ENCODE measurements at places on chromosomes 4 and X.

DNA sequence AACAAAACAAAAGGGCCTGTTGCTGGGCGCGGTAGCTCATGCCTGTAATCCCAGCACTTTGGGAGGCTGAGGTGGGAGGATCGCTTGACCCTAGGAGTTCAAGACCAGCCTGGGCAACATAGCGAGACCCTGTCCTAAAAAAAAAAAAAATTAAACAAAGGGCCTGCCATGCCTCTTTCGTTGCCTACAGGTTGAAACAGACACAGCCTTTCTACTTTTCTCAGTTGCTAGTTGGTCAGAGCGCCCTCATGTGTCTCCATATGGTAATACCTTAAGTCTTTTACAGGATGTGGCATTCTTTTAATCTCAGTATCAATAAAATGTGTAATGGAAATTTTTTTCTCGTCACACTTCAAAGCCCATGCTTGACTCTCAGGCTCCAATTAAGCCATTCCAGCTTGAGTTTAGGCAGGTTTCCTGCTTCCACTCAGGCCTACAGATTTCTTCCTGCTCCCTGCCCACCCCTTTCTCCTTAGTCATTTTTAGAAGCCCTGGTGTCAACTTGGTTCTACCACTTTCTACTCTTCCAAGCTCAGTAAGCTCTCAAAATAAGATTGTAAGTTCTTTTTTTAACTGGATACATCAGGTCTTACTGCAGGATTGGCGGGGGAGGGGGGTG, 4.6 kb upstream of the SOWAHD start:
- DNase-seq = peak; percentile 7

DNA sequence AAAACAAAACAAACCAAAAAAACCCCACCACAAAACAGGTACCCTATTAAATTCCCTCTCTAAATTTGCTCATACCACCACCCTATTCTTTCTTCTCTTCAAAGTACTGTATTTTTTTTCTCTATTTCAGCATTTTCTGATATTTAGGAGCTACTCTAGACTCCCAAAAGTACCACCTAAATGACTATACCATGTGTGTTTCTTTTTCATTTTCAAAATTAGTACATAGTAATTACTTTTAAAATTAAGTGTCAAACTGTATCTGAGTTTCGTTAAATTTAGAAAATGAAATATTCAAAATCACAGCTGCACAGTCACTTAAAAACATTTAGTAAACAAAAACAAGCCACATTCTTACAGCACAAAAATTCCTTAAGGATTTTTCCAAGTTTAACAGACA, 161.7 kb downstream of the FBXW7 start:
- DNase-seq = no peak

- DNase-seq = no peak
These were observed 134.3 kb downstream of the TEX11 start for GRCh38 chrX:70774223-70774622.

DNA sequence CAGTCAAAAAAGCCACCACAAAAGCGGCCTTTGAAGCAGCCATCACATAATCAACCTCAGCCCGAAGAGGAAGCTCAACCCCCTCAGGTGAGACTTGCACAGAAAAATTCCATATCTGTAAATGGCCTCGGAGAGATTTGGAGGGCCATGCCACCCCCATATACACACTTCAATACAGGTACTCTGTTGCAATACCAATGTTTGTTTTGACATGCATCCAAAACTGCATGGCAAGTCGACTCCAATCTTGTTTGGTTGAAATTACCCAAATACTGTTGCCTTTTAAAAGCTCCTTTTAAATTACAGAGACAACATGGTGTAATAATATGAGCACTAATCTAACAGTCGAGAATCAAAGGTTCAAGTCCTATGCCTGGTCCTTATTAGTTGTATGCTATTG, 5.9 kb downstream of the ENAM start:
- DNase-seq = no peak

DNA sequence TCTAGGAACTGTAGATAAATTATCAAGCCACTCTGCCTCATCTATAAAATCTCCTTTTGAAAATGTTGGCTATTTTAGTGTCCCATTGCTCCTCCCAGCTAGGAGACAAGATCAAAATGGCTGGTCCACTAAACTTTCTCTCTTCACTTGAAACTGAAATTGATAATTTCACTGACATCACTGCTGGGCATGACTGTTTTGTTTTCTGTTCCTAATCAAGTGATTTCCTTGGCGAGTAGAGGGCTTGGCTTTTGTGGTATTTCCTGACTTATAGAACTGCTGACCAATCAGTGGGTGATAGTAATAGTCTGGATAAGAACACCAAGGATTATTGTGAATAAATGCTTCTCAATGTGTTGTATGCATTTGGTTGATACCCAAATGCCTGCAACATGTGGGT, 2152.9 kb downstream of the ARAP2 start:
- no peak for DNase-seq

DNA sequence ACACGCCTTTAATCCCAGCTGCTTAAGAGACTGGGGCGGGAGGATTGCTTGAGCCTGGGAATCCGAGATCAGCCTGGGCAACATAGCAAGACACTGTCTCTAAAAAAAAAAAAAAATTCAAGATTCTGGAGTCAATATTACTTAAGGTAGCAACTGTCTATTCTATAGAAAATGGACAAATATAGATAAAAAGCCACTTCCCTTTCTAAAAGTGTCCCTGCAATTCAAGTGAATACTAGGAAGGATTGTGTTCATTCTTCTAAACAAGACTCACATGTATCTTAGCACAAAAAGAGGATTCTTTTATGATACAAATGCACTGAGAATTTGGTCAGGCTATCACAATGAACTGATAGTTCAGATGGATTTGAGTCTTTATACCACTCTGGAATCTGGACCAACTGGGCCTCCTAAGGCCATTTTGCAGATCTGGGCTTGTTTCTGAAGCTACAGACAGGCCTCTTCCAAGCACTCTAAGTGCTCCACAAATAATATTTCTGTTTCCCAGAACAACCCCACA, 7.0 kb downstream of the PKD2 start:
- DNase-seq = no peak

GRCh38 chr4:169117591-169118081, 107.6 kb upstream of the CBR4 start:
- DNase-seq = no peak

GRCh38 chr4:146236216-146236615, 21.9 kb downstream of the REELD1 start:
- DNase-seq = no peak

DNA sequence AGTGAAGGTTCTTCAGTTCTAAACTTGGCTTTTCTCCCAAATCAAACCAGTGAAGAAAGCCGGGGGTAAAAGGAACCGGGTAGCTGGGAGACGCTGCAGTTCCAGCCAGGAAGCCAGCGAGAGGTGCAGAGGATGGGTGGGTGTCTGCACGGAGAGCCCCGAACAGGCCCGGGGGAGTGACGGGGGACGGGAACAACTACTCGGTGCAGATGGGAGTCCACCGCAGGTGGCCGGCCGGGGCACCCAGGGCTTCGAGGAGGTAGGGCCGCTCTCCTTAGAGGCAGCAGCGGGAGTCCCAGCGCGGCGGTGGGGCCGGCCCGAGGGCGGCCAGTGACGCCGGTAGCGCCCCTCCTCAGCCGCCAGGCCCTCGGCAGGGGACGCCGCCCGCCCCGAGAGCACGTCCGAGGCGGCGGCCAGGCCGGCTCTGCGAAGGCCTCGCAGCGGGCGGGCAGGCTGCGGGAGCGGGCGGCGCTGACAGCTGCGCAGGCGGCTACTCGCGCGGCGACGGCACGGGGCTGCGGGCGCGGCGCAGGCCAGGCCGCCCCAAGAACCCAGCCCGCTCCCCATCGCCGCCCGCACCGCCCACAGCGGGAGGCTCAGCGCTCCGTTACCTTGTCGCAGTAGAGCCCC, 449 bp downstream of the FBXL5 start:
- peak; percentile 57 for DNase-seq

- DNase-seq = no peak
These were observed 558.8 kb upstream of the GRIA3 start for GRCh38 chrX:122625239-122625638.

- no peak for DNase-seq
These were observed 140.9 kb upstream of the ATP6AP2 start for GRCh38 chrX:40439625-40440532.

DNA sequence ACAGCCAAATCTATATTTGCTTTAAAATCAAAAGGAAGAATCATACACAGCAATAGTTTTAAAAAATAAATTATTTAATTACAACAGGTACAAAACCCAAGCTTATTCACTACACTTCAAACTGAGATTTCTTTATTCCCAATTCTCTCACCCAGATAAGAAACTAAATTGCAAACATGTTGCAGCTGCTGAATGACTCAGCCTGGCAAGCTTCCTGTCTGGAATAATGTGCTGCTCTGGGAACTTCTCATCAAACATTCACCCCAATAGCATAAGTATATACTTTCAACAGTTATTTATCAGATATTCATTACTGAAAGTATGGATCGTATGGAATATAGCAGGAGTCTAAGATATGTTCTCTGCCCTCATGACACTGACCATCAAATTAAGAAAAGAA, 43.0 kb upstream of the GABRA2 start:
- peak; percentile 7 for DNase-seq

GRCh38 chr4:138709859-138710258, 305.7 kb upstream of the NOCT start:
- no peak for DNase-seq

GRCh38 chrX:108763559-108763958, 27.2 kb upstream of the IRS4 start:
- no peak for DNase-seq

DNA sequence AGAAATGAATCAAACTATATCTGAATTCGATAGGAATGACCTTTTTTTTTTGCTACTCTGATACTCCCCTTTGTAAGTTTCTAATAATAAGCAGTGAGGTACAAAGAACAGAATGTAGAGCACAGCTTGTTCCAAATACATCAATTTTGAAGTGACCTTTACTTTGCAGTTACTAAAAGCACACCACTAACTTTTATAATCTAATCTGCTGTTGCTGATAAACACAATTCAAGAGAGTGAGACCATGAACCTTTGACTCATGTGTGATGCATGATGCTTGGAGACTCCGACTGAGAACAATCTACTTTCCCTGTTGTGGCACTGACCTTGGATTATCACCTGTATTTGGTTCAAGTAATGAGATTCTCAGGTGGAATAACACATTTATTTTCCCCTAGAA, 91.6 kb upstream of the GNPDA2 start:
- no peak for DNase-seq
